ENCODE measurements at places on chromosomes 1 and 21.
A peak's percentile ranks its signal among the peaks of the same experiment; 100 is the strongest.

GRCh38 chr1:56526571-56527174 lies 52.7 kb downstream of the PLPP3 start:
- no peak for DNase-seq
- H3K36me3 ChIP-seq, result peaks cover 27% of the 10 kb centered on the region
- no peaks in the 10 kb centered on the region for H3K4me1 ChIP-seq
- no peaks in the 10 kb centered on the region for H3K27me3 ChIP-seq
- 0 out of 2 replicates have a peak overlapping the region, but pooled peaks have one; percentile 15 for H3K27ac ChIP-seq

DNA sequence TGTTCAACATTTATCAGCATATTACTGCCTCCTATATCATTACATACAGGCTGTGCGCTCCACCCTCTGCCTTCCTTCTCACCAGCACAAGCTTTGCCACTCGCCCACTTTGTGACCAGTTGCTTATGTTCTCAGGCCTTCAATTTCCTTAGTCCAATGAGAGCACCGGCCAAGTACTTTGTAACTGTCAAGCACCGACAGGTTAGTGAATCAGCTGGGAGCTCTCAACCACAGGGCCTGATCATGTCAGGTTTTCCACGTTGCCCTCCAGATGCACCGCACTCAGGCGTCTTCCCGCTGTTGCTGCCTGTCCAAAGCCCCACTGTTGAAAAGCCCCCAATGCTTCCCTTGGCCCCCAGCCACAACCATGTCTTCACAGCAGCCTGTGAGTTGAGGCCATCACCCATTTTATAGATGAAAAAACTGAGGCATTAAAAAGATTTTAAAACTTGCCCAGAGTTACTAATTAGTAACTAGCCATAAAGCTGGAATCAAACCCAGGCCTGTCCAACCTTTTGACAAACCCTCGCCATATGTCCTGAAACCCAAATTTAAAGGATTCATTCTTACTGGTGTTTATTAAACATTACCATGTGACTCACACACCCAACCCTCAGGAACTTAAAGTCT lies 3.4 kb upstream of the KCNN3 start:
- no peak overlapping the region for H3K4me3 ChIP-seq
- peaks cover 13% of the 10 kb centered on the region for H3K4me1 ChIP-seq
- no peak overlapping the region for H3K27ac ChIP-seq
- no peak for DNase-seq
- no peaks in the 10 kb centered on the region for H3K36me3 ChIP-seq

DNA sequence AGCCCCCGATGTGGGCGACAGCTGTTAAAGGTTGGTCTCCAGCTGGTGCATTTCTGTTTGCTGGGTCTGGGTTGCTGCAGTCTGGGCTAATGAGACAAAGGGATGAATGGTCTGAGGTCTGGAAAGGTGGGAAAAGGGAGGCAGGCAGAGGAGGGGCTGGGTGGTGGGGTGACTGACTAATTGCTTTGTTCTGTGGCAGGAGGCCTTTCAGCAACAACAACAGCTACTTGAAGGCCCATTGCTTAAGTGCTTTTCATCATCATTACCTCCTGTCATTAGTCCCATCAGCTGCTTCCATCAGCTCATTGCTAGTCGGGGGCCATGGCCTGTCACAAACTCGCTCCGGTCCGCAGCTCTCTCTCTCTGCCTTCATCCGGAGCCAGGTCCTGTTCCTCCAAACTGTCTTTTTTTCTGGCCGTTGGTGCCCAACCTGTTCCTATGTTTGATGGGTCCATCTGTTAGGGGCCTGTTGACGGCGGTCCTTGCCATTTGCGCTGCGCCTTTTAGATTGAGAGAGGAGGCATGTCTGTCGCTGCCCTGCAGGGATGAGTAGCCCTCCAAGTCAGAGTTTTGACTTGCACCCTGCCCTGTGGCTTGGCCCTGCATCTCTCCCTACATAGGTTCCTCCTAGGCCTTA lies 105.6 kb upstream of the PLXNA2 start:
- H3K36me3 ChIP-seq, result no peaks in the 10 kb centered on the region
- no peak overlapping the region for H3K4me3 ChIP-seq
- H3K27ac ChIP-seq, result no peak overlapping the region
- H3K27me3 ChIP-seq, result peaks cover 54% of the 10 kb centered on the region
- H3K4me1 ChIP-seq, result no peaks in the 10 kb centered on the region

DNA sequence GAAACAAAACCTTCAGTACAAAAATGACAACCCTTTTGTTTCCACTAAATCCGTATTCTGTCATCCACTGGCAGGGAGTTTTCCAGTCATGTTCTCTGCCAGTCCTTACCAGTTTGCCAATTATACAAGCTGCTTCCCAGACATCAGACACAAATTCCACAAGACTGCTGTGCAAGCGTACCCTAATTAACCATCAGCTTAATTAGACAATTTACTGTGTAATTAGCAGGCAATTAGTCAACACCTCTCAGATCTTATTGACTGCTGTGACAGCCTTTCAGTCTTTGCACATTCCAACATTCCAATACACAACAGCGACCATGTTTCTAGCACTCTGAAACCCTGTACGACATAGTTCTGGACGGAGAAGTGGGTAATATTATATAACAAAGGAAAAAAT lies 420.1 kb downstream of the DPYD start:
- H3K27ac ChIP-seq, result no peak overlapping the region
- no peaks in the 10 kb centered on the region for H3K36me3 ChIP-seq
- no peaks in the 10 kb centered on the region for H3K4me1 ChIP-seq
- no peaks in the 10 kb centered on the region for H3K27me3 ChIP-seq

DNA sequence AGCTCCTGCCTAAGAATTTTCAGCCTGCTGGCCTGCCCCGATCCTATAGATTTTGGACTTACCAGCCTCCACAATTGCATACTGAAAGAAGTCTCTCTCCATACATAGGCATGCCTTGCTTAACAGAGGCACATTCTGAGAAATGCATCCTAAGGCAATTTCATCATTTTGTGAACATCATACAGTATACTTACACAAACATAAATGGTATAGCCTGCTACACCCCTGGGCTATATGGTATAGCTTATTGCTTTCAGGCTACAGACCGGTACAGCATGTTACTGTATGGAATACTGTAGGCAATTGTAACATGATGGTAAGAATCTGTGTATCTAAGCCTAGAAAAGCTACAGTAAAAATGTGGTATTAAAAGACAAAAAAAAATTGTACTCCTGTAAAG lies 174.7 kb downstream of the NRIP1 start:
- H3K36me3 ChIP-seq, result no peaks in the 10 kb centered on the region
- no peak overlapping the region for H3K4me3 ChIP-seq
- DNase-seq, result no peak
- no peaks in the 10 kb centered on the region for H3K27me3 ChIP-seq

DNA sequence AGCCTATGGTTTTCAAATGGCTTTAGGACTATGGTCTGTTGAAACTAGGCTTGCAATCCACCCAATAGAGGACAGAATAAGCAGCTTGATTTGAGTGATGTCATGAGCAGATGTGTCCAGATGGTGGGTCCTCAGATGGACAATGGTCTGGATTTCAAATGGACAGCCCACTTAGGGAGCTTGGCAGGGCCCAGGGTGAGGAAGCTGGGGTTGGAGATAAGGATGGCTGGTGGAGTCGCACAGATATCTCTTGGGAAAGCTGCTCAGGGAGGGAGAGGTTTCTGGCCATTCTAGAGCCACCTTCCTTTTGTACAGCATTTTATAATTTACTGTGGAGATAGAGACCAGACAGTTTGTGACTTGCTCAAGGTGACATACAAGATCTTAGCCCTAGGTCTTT lies 55.0 kb downstream of the NFASC start:
- H3K27me3 ChIP-seq, result peaks cover 89% of the 10 kb centered on the region
- no peaks in the 10 kb centered on the region for H3K4me1 ChIP-seq
- DNase-seq, result no peak

GRCh38 chr1:204746838-204747442 lies 61.4 kb upstream of the LRRN2 start:
- H3K36me3 ChIP-seq, result no peaks in the 10 kb centered on the region
- peaks cover 8% of the 10 kb centered on the region for H3K4me1 ChIP-seq
- no peak overlapping the region for H3K27ac ChIP-seq
- peaks cover 2% of the 10 kb centered on the region for H3K27me3 ChIP-seq

DNA sequence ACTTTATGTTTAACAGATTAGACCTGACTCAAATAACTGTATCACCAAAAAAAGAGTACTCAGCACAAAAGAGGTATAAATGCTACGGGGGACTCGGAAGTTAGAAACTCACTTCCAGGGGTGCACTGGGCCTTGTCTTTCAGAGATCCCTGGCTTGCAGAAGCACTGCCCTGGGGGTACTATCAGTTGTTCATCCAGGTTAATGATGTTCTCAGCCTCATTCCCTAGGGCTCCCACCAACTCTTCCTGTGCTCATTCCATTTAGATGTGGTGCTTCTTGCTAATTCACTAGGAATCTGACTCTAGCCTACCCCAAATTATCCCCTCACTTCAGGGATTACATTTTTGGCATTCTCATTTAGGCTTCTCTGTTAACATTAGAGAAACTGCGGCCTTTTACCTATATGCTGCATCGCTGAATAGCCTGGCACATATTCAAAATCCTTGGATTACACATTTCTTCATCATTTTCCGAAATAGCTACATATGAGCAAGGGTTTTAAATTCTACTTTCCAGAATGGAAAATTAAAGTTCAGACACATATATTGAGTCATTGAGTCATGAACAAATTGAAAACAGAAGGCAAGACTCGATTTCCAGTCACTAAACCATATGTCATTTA lies 338.5 kb downstream of the KCTD3 start:
- DNase-seq, result no peak
- no peaks in the 10 kb centered on the region for H3K27me3 ChIP-seq
- H3K4me1 ChIP-seq, result no peaks in the 10 kb centered on the region
- no peaks in the 10 kb centered on the region for H3K36me3 ChIP-seq
- H3K27ac ChIP-seq, result no peak overlapping the region

- H3K27me3 ChIP-seq, result no peaks in the 10 kb centered on the region
- H3K27ac ChIP-seq, result no peak overlapping the region
- H3K4me1 ChIP-seq, result peaks cover 8% of the 10 kb centered on the region
- H3K4me3 ChIP-seq, result no peak overlapping the region
- no peak for DNase-seq
- H3K36me3 ChIP-seq, result no peaks in the 10 kb centered on the region
These were observed 74.3 kb downstream of the SIPA1L2 start for GRCh38 chr1:232555494-232556210.

GRCh38 chr1:19391596-19391981 lies 79.5 kb downstream of the SLC66A1 start:
- DNase-seq, result no peak
- H3K4me3 ChIP-seq, result no peak overlapping the region
- H3K27me3 ChIP-seq, result no peaks in the 10 kb centered on the region
- no peaks in the 10 kb centered on the region for H3K4me1 ChIP-seq

DNA sequence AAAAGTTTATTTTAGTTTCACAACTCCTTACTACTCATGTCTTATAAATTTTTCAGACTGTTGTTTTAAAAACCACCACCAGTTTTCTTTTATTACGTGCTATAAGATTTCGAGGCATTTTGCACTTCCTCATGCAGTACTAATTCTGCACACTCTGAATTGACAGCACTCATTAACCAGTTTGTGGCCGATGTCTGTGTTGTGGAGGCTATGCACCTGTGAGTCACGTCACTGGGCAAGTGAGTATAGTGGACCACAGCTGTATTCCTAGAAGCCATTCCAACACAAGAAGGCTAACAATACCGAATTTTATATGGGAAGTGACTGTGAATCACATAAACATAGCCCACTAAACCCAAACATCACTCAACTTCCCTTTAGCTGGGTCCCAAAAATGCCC lies 21.0 kb upstream of the SPATA6 start:
- no peak for DNase-seq
- no peaks in the 10 kb centered on the region for H3K4me1 ChIP-seq

DNA sequence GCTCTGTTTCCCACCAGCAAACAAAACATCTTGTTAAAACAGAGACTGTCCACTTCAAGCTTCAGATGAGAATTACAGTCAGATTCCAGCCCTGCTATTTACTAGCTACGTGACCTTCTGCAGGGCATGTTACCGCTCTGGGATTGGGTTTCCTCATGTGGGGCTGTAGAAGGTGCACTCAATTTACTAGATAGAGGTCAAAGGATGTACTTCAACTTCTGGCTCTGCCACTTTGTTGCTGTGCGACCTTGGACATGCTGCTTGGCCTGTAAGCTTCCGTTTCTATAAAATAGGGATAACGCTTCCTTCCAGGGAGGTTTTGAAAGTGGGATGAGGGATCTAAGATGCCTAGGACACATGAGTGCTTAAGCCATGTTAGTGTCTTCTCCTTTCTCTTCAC lies 46.0 kb upstream of the LRIG2 start:
- no peaks in the 10 kb centered on the region for H3K36me3 ChIP-seq
- no peaks in the 10 kb centered on the region for H3K27me3 ChIP-seq
- H3K4me1 ChIP-seq, result no peaks in the 10 kb centered on the region
- H3K4me3 ChIP-seq, result no peak overlapping the region
- no peak for DNase-seq

DNA sequence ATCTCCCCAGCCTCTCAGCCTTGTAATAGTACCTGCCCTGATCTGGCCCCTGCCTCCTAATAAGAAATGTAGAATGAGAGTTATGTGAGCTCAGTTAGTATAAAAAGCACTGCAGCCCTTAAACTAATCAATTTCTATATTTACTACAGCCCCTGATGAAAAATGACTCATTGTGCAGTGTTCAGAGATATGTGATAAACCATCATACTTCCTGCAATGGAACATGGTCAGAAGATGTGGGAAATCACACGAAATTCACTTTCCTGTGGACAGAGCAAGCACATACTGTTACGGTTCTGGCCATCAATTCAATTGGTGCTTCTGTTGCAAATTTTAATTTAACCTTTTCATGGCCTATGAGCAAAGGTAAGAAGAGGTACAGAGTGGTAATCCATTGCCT lies 176.8 kb upstream of the PDE4B start:
- no peaks in the 10 kb centered on the region for H3K4me1 ChIP-seq
- H3K27me3 ChIP-seq, result no peaks in the 10 kb centered on the region
- no peak overlapping the region for H3K27ac ChIP-seq

GRCh38 chr1:244712669-244713068 lies 59.7 kb downstream of the DESI2 start:
- no peaks in the 10 kb centered on the region for H3K27me3 ChIP-seq
- H3K4me1 ChIP-seq, result no peaks in the 10 kb centered on the region
- no peak for DNase-seq
- H3K36me3 ChIP-seq, result no peaks in the 10 kb centered on the region
- no peak overlapping the region for H3K4me3 ChIP-seq
- no peak overlapping the region for H3K27ac ChIP-seq

GRCh38 chr1:93680076-93680419 lies 1.6 kb downstream of the BCAR3 start:
- peak overlapping the region; percentile 80 for H3K4me3 ChIP-seq
- peaks cover 69% of the 10 kb centered on the region for H3K4me1 ChIP-seq
- peak; percentile 19 for DNase-seq
- H3K27ac ChIP-seq, result peak overlapping the region; percentile 81

- H3K27me3 ChIP-seq, result no peaks in the 10 kb centered on the region
- no peaks in the 10 kb centered on the region for H3K36me3 ChIP-seq
- DNase-seq, result no peak
- H3K4me1 ChIP-seq, result no peaks in the 10 kb centered on the region
These were observed 68.1 kb upstream of the APP start for GRCh38 chr21:26238646-26239045.

- no peak for DNase-seq
- no peaks in the 10 kb centered on the region for H3K27me3 ChIP-seq
- H3K4me1 ChIP-seq, result no peaks in the 10 kb centered on the region
- H3K4me3 ChIP-seq, result no peak overlapping the region
- H3K27ac ChIP-seq, result no peak overlapping the region
These were observed 254.3 kb upstream of the DAB1 start for GRCh38 chr1:57678138-57678537.

- DNase-seq, result no peak
- H3K4me3 ChIP-seq, result no peak overlapping the region
- H3K27ac ChIP-seq, result peak overlapping the region; percentile 45
These were observed 19.4 kb downstream of the ATP2B4 start for GRCh38 chr1:203645996-203646395.

Data from PC-9 (cell line).